ENCODE measurements at places on chromosomes 16 and 17. TPM values are rescaled to one million over a fixed set of nuclear protein-coding genes. Genes with fewer than 3 reads are reported as not detected.

DNA sequence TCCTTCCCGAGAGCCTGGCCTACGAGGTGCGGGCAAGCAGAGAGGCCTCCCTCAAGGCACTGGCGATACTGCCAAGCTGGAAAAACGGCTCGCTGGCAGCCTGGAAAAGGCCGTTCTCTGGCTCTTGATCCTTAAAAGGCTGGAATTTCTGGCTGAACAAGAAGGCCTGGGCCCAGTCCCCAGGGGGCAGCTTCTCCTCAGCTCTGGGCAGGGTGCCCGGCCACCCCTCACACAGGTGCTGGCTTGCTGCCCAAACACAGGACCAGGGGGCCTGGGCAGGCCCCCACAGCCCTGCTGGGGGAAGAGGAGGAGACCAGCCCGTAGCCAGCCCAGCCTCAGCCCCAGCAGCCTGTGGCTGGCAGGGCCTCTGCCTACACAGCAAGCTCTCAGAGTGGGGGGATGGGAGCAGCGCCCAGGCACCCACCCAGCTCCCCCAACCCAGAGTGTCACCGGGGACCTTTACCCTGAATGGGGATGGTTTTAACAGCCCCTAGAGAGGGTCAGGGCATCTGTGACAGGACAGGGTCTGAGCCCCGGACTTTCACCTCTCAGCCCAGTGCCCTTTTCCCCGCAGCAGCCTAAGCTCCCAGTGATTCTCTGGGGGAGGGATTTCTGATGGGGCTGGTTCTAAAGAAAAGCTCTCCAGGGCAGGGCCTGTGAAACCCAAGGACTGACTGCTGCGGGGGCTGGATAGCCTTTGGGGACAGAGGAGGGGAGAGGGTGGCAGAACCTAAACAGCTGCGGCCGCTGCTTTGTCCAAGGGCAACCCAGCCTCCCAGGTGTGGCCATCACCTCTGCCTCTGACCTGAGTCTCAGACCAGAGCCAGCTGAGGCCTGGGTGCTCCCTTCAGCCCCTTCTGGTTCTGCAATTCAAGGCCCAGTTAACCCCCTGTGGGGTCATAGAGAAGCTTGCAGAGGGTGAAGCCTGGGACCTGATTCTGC lies 38.6 kb upstream of the TOB1 start:
- peak; percentile 84 for DNase-seq

The GP1BA gene
- total RNA-seq: not detected

DNA sequence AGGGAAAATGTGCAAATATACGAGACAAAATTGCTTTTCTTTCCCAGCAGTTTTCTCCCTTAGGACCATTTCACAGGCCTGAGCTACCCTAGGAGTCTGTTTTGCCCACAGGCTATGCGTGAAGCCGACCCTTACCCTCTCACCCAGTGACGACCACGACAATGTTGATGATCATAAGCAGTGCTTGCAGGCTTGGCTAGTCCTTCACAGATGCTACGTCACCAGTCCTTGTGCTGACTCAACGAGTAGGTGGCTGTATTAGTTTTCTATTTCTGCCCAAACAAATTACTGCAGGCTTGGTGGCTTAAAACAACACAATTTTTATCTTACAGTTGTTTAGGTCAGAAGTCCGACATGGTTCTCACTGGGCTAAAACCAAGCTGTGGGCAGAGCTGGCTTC lies 574.6 kb upstream of the HSBP1 start:
- no peak for DNase-seq

DNA sequence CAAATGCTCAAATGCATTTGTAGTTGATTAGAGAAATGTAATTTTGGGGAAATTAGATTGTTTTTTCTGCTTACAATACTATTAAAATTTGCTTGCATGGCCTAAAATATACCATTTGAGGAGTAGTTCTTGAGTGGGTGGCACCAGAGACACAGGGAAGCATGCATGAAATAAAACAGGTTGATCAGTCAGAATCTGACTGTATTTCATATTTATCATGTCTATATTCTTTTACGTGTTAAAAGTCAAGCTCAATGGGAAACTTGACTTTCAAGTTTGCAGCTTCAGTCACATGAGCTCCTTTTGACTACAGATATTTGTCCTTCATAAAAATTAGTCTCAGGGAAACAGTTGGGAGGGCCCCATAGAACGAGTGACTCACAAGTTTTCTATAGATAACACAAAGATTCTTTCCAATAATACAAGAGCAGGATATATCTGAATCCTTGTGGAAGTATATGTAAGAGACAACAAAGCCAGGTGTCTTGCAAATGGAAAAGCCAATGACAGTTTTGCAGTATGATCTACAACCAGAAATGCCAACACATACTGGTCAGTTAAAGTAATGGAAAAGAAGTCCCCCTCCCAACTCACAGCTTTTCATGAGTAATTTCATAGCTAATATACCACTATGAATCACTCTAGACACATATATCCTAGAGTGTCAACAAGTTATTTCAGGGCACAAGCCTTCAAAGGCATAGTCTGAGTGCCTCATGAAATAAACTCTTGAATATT lies 42.2 kb upstream of the CORO6 start:
- DNase-seq: no peak

DNA sequence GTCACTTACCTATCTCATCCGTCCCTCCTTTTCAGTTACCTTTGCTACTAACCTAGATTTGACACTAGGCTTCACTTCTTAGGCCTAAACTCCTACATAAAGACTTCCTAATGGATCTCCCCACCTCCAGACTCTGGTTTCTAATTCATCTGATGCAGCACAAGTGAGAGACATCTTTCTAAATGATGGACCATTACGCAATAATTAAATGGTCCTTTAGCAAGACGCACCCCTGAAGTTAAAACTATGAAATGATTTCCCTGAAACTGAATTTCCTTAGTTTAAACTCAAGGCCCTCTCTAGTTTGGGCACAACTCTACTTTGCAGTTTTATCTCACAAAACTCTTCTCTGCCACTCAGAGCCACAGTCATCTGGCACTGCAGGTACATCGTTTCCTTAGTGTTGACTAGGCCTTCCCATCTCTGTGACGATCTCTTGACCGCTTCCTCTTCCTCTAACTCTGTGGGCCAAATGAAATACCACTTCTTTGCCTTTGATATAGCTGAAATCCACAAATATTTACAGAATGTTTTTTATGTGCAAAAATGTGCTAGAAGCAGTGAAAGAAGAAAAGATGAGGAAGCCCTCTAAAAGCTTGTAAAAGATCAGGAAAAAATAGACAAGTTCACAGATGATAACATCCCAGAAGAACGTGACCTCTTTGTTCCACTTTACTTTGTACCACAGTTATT lies 3.3 kb downstream of the SYNRG start:
- no peak for DNase-seq

GRCh38 chr17:12959441-12959840 lies 58.4 kb downstream of the ELAC2 start:
- no peak for DNase-seq
